ENCODE measurements at places on chromosomes 16 and 17.
A peak's percentile ranks its signal among the peaks of the same experiment; 100 is the strongest.

DNA sequence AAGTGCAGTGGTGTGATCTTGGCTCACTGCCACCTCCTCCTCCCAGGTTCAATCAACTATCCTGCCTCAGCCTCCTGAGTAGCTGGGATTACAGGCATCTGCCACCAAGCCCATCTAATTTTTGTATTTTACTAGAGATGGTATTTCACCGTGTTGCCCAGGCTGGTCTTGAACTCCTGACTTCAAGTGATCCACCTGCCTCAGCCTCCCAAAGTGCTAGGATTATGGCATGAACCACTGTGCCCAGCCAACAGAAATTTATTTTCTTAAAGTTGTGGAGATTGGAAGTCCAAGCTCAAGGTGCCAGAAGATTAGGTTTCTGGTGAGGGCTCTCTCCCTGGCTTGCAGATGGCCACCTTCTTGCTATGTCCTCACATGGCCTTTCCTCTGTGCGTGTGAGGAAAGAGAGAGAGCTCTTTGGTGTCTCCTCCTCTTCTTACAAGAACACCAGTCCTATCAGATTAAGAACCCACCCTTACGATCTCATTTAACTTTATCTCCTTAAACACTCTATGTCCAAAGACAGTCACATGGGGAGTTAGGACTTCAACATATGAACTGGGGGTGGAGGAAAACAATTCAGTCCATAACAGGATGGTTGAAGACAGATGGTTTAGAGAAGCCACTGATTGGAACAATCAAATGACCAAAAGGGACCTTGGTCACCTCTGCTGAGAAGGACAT lies 31.8 kb downstream of the C16orf82 start:
- DNase-seq = no peak

DNA sequence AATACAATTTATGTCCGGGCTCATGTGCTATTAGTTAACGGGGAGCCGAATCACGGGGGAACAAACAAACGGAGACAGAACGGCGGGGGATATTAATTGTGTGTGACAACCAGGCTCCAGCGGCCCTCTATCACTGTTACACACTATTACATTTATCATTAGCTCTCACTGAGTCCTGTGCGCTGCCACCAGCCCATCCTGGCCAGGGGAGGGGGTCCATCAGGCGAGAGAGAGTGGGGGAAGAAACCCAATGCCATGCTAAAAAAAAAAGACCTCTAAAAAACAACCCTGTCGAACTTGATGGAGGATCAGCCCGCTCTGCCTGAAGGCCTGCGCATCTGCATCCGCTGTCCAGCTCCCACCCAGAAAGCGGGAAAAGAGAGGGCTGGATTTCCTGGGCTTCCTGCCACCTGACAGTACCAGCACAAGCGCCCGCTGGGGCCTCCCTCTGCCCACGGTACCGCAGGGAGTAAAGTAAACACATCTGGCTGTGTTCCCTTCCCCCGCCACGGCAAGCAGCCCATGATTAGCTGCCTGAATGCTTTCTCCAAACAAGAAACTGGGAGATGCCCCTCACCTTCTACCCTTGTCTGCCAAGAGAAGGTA lies 41.7 kb downstream of the PIPOX start:
- DNase-seq = no peak

DNA sequence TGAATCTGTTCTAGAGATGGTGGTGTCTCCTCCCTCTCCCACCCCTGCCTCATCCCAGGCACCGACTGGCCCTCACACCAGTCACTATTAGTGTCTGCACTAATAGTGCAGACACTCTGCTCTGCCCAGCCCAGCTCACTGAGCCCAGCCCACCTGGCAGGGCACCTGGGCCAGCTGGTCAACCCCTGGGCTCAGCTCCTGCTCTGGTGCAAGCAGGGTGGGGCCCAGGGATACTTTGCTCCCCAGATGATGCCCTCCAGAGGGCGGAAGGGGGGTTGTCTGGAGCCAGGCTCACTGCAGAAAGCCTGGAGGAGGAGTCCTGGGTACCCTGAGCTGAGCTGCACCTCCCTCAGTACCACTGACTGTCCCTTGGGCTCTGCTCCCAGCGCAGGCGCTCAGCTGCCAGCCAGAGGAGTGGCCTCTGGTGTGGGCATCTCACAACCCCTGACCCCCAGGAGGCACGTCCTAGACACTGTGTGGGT lies 14.5 kb downstream of the RAB11FIP4 start:
- DNase-seq = no peak

GRCh38 chr17:69597898-69598692 lies 183.6 kb downstream of the MAP2K6 start:
- DNase-seq = peak; percentile 73

GRCh38 chr16:88062341-88063210 lies 111.3 kb downstream of the BANP start:
- DNase-seq = peak; percentile 10

GRCh38 chr17:9937901-9938300 lies 32.8 kb upstream of the RCVRN start:
- DNase-seq = no peak

GRCh38 chr16:30893417-30893743 lies 497 bp downstream of the BCL7C start:
- DNase-seq = no peak

DNA sequence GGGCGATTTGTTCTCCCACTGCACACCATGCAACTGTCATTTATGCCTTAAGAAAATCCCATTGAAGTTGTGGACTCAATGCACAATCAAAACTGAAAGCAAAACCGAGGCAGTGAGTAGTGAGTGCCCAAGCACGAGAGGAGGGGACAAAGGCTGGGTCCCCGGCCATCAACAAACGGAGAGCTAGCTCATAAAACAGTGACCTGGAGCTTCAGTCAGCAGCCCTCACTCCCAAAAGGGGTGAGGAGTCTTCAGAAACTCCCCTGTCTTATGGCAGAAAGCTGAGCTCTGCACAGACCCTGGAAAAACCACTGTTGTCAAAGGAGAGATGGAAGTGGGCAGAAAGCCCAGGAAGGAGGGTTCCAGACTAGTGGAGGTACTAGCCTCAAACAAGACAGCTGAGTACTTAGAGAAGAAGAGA lies 96.9 kb downstream of the ADCY9 start:
- no peak for DNase-seq
